Pons (tissue), 1 donor: ENCODE measurements at places on chromosomes 4 and X.

GRCh38 chrX:31124536-31124935, 52.7 kb upstream of the FTHL17 start:
- DNase-seq, result no peak

- no peak for DNase-seq
These were observed 51.2 kb upstream of the CHRNA9 start for GRCh38 chr4:40283968-40284367.

- DNase-seq, result no peak
These were observed 41.5 kb downstream of the DTHD1 start for GRCh38 chr4:36322921-36323354.

GRCh38 chr4:145530189-145530588, 48.5 kb downstream of the SMAD1 start:
- no peak for DNase-seq

DNA sequence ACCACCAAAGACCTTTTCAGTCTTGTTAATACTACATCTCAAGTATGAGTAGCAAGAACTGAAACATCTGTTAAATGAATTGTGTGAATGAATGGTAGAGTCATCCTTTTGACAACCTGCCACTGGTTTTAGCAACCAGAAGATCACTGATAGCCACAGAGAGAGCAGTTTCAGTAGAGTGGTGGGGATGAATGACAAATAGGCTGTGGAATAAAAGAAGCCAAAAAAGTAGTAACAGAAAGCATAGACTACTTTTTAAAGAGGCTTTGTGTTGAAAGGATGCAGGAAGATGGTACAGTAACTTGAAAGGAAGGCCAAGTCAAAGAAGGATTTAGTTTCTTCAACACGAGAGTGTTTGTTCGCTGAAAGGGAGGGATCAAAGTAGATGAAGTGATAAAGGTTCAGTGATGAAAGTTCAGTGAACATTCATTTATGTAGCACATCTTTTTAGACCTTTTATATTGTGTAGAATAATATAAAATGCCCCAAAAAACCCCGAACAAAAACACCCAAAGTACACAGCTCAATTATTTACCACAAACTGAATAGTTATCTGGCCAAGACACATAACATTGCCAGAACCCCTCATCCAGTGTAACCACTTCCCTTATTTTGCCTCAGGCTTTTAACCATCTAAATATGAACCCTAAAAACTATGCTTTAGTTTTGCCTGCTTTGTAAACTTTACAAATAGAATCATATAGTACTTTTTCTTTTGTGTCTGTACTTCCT, 40.1 kb upstream of the EIF1AX start:
- no peak for DNase-seq

DNA sequence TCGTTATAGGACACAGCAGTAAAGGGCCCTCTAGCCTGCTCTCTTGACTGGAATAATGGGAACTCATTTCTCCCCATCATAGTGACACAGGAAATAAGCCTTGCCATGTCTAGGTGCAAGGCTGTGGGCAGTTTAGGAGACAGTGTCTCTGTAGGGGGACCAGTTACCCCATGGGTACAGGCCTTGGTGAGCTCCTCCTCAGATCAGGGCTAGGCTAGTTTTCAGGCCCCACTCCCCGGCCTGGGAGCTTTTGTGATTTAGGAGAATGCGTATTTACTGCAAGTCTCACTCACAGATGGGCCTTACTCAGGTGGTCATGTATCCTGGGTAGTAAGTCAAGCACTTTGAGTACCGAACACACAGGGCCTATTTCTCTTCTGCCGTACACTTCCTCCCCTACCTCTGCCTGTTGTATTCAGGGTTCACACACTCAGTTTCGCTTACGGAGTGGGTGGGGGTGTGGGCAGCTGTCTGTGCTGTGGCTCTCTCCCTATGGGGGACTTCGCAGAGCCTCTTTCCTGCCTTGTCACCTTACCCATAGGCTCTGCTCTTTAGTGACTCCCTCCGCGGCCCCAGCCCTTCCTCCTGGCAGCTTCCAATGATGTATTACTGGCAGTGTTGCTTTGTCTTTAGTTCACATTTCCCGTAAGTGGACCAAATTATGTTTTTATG, 34.2 kb downstream of the FAM193A start:
- DNase-seq, result no peak

- DNase-seq, result no peak
These were observed 704 bp downstream of the FAM114A1 start for GRCh38 chr4:38868059-38868960.

DNA sequence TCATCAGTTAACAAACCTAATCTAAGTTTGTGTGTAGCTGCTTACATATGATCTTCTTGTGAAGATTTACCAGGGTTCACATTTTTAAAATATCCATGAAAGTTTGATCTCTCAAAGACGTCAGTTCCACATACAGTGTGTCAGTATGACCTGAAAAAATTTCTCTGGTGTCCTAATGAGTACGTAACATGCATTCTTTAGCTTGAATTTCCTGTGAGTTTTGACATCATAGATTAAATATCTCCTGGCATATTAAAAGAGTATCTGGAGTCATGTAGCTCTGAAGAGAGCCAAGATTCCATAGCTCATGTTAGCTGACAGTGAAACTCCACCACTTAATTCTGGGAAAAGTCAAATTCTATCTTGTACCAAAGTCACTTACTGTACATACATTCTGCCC, 43.9 kb upstream of the PDLIM5 start:
- DNase-seq, result no peak

DNA sequence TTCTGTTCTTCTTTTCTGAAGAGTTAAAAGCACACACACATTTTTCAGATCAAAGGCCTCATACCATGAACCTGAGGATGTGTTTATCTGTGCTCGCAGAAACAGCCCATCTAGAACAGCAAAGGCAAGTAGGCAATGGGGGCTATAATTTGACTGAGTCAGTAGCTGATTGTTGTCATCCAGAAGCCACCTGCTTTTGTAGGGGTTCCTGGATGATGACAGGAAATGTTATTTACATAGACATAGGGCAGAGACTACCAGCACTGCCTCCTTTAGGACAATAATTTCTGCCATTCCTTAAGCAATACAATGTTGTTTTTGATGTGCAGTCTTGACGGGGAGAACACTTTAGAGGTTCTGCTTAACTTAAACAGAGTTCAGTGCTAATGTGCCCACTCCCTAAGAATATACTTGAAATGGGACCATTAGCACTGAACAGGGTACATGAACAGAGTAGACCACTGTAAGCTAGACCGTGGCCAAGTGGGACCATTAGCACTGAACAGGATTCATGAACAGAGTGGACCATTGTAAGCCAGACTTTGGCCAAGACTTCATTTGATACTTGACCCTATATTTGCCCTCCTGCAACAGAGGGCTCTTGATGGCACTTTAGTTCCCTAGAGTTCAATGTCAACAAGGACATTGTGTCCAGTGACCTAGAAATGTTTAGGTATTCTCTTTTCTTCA, 42.8 kb upstream of the CCSER1 start:
- DNase-seq, result no peak

DNA sequence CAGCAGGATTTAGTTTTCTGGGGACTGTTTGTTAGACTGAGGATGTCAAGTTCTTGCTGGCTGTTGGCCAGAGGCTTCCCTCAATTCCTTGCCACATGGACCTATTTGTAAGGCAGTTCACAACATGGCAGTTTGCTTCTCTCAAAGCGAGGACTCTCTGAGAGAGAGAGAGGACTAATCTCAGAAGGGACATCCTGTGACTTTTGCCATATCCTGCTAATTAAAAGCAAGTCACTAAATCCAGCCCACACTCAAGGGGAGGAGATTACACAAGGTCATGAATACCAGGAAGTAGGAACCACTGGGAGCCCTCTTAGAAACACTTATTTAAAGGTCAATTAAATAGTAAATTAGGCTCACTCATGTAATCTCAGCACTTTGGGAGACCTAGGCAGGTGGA, 38.2 kb downstream of the PPP1R2C start:
- DNase-seq, result no peak

GRCh38 chr4:7507381-7507780, 72.7 kb upstream of the PSAPL1 start:
- no peak for DNase-seq

DNA sequence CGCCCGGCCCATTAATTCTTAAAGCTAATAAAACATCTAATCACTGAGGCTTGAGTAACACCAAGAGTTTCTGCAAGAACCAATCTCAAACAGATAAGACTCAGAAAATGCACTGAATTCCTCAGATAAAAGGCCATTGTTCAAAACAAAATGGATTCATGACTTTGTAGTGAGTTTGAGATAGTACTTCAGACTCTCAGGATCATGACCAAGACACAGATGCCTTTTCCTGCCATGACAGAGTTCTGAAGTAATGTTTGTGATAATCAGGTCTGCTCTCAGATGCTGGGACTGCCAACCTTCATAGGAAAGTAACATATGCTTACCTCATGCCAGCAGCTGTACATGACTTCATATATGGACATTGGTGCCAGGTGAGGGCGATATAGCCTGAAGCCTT, 54.6 kb downstream of the NIPAL1 start:
- DNase-seq, result no peak

DNA sequence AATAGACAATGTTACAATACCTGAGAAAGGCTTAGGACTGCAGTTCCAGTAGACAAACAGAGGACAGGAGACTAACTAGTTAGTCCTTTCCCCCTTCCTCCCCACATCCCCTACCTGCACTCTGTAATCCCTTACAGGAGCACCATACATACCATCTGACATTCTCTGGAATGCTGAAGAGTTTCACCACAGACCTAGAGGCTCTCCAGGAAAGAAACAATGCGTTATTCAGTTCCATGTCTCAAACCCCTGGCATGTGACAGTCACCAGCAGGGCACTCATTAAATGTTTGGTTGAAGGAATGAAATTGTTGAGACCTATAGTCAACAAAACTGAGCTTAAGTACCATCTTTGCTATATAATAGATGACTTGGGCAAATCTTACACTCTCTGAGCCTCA, 100.2 kb upstream of the USP38 start:
- peak; percentile 51 for DNase-seq

- no peak for DNase-seq
These were observed 639.6 kb downstream of the IQCM start for GRCh38 chr4:149176039-149176438.

GRCh38 chr4:14177987-14178386, 550.5 kb upstream of the BOD1L1 start:
- DNase-seq, result no peak

DNA sequence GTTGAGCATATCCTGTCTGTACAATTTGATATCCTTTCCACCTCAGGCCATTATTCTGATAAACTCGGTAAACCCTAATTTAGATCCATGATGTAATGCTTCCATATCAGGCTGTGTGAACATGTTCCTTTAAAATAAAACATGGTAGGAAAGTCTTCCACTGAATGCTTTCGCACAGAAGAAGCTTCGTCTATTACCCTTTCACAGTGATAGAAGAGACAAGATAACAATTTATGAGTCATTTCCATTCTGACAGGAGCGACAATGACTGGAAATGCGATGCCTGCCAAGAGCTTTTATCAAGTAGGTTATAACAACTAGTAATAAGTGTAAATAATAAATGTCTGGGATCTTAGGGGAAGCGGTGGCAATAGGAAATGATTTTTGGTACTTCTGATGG, 98.8 kb downstream of the TTC29 start:
- no peak for DNase-seq

GRCh38 chr4:152784490-152785350, 5.0 kb downstream of the ARFIP1 start:
- DNase-seq, result peak; percentile 47

DNA sequence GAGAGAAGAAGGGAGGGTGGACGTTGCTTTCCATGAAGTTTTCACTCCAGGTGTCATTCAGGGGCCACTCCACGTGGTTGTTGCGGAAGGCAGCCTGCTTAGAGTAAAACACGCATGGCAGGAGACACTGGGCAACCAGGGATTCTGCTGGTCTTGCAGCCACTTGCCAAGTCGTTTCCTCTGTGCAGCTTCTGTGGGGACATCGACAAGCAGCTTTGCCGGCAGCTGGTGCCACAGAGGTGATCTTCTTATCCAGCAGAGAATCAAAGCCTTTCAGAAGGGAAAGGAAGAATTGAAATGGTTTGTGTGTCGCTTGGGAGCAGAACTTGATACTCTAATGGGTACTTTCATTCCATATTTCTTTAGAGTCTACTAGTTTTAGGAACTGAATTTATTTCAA, 867.1 kb upstream of the TENM3 start:
- no peak for DNase-seq

DNA sequence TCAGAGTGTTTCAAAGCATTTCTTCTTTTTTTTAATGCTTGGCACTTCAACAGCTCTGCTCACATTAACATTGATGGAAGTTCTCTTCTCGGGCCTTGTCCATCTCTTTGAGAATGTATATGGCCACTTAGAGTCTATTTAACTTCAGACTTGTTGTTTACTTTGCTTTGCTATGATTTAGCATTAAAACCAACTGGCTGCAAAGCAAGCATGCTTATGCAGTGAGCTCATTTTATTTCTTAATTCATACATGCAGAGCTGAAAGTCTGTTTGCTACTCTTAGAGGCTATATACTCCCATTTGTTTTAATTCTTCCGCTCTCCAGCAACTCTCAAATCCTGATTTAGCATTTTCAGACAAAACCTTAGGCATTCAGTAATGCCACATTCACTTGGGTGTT, 107.6 kb upstream of the PACRGL start:
- no peak for DNase-seq

DNA sequence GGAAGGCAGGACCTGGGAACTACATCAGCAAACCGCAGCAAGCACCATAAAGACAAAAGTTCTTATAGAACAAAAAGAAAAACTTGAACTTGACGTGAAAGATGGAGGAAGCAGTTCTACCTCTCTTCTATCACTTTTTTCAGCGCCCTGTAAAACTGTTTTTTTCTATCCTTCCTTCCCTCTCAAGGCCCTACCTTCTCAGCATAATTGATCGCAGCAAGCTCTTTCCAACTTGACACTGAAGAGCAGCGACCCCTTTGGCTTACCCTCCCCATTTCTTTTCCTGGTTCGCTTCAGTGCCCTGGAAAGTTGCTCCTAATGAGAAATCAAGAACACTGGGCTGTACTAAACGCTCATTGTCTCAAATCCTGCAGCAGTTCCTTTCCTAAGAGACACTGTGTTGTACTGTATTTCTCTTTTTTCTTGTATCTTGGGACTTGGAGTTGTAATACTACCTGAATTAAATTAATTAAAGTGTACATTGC, 150.6 kb upstream of the SLC4A4 start:
- no peak for DNase-seq

- no peak for DNase-seq
These were observed 482.9 kb downstream of the NAF1 start for GRCh38 chr4:162683659-162684370.

- no peak for DNase-seq
These were observed 2.5 kb downstream of the VBP1 start for GRCh38 chrX:155218777-155219176.
